Dermis blood vessel endothelial cell (primary cell): ENCODE measurements at places on chromosomes 13 and 19. TPM values are rescaled to one million over a fixed set of nuclear protein-coding genes. Genes with fewer than 3 reads are reported as not detected.
A peak's percentile ranks its signal among the peaks of the same experiment; 100 is the strongest.

DNA sequence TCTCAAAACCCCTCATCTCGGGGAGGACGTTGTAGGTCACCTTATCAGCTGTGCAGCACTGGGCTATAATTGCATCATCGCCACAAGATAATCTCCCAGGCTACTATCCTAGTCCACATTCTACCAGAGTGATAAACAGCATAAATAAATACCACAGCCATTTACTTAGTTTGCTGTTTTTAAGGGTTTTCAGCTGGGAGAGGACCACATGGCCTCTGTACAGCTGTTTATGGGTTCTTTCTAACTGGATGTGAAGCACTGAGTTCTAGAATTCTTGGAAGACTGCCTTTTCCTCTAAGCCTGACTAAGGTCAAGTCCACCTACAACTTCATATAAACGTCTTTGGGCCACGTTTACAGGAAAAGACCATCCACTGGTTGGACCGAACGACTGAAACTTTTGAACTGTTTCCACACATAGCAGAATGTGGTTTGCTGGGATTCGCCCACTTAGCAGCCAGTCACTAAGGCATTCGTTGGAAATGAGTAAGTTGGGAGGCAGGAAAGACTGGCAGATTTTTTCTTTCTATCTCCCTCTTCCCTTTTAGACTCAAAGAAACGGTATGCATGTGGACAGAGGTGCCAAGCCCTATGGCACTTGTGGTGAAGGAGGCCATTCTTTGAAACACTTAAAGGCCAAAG lies 752.5 kb upstream of the SGCG start:
- DNase-seq: no peak

- no peak for DNase-seq
Observed at GRCh38 chr19:49924004-49924880, 4.8 kb upstream of the ATF5 start.

DNA sequence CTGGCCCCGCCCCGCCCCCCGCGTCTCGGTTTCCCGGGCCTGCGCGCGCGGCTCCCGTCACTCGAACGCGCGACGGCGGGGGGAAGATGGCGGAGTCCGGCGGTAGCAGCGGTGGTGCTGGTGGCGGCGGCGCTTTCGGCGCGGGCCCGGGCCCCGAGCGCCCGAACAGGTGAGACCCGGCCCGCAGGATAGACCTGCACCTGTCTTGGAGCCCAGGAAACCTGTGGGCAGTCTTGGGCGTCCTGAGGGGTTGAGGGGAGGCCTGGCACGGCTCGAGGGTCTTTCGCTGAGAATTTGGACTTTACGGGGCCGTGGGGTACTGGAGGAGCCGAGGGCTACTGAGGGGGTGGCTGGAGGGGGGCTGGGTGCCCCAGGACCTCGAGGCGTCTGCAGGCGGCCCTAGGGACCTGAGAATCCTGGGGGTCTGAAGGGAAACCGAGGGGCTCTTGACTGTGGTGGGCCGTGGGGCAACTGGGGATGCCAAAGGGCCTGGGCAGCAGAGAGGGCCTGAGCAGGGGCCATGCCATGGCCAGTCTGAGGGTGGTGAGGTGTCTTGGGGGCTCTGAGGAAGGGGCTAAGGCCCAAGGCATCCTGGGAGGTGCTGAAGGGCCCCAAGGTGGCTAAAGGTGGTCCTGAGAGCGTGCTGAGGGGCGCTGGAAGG lies at the start of gene KLHL26:
KLHL26 (plus strand) TSS at position 60 of the 661 bp plus-strand sequence; CDS start at position 87, 27 bp downstream.
- DNase-seq: no peak

- DNase-seq: no peak
Observed at GRCh38 chr13:35499196-35499662, 22.7 kb upstream of the MAB21L1 start.

The HSPB6 gene
- 0.17 and 1.2 TPM in 2 replicates for total RNA-seq

The ALKBH6 gene
- total RNA-seq: 12.3 and 15.3 TPM in 2 replicates

The OR7D2 gene
- under 0.01 TPM in 1 of 2 replicates, not detected in the other for total RNA-seq

The ADGRE2 gene
- 0.09 and 0.17 TPM in 2 replicates for total RNA-seq

The APLP1 gene
- total RNA-seq: 1.9 and 2.5 TPM in 2 replicates

The CERS4 gene
- 15.4 and 23.3 TPM in 2 replicates for total RNA-seq

GRCh38 chr13:28707629-28708427 lies 10.9 kb downstream of the SLC46A3 start:
- DNase-seq: no peak

DNA sequence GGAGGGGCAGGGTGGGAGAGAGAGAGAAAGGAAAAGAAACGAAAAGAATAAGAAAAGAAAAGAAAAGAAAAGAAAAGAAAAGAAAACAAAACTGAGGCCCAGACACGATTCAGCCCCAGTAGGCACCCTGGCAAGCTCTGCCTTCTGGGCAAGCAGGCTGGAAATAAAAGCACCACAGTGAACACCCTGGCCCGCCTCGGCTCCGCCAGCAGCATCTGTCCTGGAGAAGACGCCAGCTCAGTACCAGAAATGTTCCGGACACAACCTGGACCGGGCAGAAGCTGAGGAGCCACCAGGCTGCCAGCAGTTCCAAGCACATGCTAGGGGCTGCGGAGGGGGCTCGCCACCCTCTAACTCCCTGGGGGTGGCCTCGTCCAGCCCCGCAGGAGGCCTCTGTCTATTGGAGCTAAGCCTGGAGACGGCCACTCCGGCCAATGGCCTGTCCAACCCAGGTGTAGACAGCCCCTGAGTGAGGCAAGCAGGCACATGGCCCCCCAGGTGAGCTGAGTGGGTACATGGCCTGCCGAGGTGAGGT lies 11.4 kb upstream of the CPAMD8 start:
- DNase-seq: no peak

DNA sequence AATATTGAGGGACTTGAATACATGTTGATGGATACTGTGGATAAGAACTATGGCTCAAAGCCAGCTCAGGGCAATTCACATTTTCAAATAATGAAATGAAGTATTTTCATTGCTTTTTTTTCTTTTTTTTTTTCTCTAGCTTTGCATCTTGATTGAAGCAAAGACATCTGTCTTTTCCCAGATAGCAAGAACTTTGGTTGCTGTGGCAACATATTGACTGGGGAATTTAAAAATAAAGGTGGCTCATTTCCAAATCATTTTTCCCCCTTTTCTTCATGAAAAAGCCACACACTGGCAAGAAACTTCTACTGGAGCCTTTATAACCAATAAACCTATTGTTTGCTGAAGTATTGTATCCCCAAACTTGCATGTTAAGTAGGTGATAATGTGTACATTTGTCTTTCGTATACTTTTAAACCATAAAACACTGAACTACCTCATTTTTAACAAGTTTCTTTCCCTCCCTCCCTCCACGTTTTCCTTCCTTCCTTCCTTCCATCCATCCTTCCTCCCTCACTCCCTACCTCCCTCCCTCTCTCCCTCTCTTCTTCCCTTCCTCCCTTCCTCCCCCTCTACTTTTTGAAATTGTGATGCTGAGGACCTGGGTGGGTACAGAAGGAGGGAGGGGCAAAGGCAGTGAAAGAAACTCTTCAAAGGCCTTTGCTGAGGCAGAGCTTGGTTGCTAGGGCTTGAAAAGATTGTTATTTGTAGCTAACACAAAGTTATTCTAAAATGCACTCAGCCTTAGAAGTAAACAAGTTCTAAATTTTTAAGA lies 343.5 kb upstream of the SPRY2 start:
- no peak for DNase-seq

- DNase-seq: no peak
Observed at GRCh38 chr19:45591638-45592005, 7.0 kb upstream of the OPA3 start.

The CGB8 gene
- not detected in 2 replicates for total RNA-seq

The C1QTNF9 gene
- total RNA-seq: not detected in 2 replicates

- no peak for DNase-seq
Observed at GRCh38 chr13:35994131-35994966, 136.8 kb downstream of the DCLK1 start.

The YJU2 gene
- 23.7 and 24.4 TPM in 2 replicates for total RNA-seq

DNA sequence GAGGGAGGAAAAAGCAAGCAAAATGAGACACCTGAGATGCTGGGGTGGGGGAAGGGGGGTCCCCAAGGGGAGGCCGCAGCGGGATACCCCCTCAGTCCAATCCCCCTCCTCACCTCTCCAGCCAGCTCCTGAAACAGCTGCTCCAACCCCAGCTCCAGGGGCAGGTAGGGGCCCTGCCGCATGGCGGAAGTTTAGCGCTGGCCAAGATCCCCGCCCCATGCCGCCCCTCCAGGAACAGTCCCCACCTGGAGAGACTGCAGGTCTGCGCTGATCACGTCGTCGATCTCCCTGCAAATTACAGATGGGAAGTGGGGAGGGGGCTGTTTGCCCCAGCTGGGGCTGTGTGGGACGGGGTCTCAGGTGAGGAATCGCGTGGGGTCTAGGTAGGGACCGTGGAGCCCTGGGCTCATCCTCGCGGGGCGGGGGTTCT lies 9.0 kb downstream of the CAPN12 start:
- DNase-seq: no peak

DNA sequence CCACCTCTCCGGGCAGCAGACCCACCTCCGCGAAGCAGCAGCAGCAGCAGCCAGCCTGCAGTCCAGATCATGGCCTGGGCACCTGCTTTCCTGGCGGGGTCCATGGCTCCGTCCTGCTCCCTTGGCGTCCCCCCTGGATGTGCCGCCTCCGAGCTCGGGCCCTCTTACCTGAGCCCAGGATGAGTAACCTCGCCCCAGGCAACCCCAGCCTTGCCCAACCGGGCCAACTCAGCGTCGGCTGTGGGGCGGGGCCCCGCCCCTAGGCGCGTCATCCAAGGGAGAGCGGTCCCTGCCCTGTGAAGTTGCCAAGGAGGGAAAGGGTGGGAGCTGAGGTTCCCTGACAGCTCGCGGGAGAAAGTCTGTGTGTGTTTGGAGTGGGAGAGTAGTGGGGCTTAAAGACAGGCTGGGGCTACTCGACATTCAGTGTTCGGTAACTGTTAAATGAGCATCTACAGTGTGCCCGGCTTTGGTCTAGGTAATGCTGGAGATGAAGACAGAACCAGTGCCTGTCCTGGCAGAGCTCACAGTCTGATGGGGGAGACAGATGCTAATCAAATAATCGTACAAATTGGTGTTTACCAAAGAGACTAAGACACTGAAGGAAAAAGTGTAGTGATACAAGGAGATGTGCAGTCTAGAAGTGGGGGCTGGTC lies at the start of gene LYPD3:
LYPD3 (minus strand) TSS at position 141 of the 653 bp plus-strand sequence; CDS start at position 104, 37 bp downstream.
- no peak for DNase-seq

GRCh38 chr19:13841962-13842290 lies 35.0 kb upstream of the NANOS3 start:
- DNase-seq: no peak

The THSD1 gene
- 80.3 and 83.1 TPM in 2 replicates for total RNA-seq

DNA sequence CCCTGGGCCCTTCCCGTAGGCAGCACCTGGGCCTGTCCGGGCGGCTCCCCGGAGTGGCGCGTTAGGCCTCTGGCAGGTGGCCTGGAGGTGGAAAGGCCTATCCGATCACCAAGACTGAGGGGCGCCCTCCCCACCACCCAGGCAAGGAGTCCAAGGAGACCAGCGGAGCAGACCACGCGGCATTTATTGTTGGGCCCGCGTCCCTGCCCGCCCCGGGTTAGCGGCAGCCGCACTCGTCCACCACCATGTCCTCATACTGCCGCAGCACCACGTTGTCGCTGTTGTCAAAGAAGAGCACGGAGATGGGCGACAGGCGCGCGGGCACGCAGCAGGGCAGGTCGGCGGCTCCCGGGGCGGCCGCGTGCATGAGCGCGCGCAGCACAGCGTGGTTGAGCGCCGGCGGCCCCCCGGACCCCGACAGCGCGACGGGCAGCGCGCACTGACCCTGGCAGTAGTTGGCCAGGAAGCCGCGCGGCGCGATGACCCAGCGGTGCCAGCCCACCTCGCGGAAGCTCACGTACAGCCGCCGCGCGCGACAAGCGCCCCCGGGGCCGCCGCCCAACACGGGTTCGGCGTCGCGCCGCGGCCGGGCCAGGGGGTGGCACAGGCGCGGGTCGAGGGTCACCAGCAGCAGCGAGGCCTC lies 27.5 kb downstream of the CERS1 start:
- DNase-seq: peak; percentile 11

DNA sequence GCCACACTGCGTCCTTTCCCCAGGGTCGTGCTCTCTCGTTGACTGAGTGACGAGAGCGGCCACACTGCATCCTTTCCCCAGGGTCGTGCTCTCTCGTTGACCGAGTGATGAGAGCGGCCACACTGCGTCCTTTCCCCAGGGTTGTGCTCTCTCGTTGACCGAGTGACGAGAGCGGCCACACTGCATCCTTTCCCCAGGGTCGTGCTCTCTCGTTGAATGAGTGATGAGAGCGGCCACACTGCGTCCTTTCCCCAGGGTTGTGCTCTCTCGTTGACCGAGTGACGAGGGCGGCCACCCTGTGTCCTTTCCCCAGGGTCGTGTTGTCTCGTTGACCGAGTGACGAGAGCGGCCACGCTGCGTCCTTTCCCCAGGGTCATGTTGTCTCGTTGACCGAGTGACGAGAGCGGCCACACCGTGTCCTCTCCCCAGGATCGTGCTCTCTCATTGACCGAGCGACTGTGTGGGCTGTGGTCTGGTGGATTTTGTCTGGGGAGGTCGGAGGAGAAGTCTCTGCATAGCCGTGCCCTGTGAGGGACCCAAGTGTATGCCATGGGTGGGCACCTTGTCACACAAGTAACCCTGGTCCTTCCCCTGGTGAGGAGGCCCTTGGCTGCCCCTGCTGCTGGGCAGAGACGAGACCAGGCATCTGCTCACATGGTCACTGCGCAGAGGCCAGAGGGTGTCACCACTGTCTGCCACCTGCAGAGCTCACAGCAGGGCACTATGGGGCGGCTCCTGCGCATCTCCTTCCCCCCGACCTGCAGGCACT lies 107.7 kb downstream of the KDM4B start:
- no peak for DNase-seq

DNA sequence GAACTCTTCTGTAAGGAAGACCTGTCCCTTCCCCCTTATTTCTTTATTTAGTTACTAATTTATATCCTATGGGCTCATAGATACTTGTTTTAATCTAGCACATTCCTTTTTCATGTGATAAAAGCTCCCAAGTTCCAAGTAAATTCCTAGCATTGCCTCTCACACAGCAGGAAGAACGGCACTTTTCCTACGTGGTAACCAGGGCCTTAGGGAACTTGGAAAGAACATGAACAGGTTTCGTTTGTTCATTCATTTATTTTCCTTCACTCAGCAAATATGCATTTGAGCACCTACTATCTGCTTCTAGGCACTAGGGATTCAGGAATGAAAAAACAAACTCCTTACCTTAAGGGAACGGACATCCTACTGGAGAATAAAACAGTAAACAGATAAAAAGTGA lies 125.1 kb downstream of the SIPA1L3 start:
- no peak for DNase-seq

DNA sequence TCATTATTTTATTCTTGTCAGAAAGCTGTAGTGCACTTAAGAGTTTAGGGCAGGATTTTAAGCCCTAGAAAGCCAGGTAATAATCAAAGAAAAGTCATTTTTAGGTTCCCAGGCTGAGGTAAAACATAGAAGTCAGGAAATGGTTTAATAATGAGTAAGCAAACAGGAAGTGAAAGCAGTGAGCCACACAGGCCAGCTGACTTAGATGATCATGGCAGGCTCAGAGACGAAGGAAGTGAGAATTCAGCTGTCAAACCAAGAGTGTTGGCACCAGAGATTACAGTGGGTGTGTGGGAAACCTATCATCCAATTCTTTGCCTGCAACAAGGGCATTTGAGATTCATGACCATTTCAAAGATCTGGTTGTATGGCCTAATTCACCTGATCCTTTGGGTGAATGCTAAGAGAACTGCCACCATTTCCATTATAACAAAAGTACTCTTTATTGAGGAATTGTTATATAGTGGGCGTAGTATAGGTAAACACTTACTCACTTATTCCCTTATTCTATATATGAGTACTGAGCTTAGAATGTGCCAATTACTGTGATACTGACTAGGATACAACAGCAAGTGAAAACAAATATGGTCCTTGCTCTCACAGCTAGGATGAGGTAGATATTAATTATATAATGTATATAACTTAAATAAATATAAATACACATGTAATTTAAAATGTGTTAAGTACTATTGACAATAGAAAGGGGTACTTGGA lies 103.7 kb upstream of the EDNRB start:
- peak; percentile 98 for DNase-seq

The WDR88 gene
- total RNA-seq: not detected in 2 replicates

The UBE2L5 gene
- total RNA-seq: 0.05 TPM in 1 of 2 replicates, not detected in the other
